ENCODE measurements at places on chromosomes 7 and 10.
A peak's percentile ranks its signal among the peaks of the same experiment; 100 is the strongest.

DNA sequence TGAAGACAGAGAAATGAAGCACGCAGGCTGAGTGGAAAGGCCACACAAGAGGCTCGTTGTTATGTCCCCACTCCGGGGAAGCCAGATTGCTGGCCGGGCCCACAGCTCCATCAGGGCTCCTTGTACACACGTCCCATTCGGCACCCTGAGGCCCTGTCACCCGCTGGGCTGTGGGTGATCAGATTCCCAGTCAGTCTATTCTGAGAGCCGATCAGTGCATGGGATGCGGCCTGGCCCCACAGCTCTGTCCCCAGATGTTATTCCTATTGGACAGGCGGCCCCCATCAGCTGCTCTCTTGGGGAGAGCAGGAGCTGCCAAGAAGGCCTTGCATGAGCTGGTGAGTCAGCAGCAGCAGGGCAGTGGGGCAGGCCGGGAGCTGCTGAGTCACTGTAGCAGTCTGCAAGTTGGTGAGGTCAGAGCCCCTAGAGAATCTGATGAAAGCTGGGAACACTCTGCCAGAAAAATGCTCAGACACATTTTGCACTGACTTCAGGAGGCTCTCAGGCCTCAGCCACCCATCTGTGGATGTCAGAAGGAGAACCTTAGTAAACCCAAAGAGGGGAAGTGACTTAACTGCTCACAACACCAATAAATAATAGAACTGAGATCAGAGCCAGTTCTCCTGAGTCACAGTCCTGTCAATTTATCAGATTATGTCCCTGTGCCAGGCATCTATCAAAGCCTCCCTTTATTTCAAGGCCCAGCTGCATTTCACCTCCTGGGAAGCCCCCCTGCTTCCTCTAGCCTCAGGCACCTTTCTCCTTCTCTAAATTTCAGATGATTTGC lies 9.4 kb upstream of the PSAP start:
- DNase-seq, result peak; percentile 52

DNA sequence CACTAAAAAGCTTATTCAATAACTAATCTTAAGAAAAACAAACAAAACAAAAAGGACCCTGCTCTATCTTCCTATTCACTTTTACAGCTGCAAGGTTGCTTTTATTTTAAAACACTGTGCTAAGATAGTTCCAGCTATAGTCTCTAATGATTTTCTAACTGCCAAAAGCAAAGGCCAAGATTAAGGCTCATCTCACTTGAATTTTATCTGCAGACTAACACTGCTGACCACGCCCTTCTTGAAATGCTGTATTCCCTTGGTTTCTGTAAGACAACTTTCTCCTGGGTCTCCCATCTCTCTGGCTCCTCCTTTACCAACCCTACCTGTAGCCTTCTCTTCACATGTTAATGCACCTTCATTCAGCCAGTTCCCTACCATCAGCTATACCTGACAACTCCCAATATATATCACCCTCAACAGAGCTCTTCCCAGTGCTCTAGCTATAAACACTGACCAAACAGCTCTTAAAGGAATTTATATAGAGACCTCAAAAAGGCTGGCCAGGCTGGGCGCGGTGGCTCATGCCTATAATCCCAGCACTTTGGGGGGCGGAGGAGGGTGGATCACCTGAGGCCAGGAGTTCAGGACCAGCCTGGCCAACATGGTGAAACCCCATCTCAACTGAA lies 11.7 kb downstream of the SRPK2 start:
- DNase-seq, result no peak

GRCh38 chr7:42858570-42858969 lies 53.3 kb downstream of the C7orf25 start:
- no peak for DNase-seq

- no peak for DNase-seq
These were observed 177.2 kb upstream of the INHBA start for GRCh38 chr7:41880107-41880506.

DNA sequence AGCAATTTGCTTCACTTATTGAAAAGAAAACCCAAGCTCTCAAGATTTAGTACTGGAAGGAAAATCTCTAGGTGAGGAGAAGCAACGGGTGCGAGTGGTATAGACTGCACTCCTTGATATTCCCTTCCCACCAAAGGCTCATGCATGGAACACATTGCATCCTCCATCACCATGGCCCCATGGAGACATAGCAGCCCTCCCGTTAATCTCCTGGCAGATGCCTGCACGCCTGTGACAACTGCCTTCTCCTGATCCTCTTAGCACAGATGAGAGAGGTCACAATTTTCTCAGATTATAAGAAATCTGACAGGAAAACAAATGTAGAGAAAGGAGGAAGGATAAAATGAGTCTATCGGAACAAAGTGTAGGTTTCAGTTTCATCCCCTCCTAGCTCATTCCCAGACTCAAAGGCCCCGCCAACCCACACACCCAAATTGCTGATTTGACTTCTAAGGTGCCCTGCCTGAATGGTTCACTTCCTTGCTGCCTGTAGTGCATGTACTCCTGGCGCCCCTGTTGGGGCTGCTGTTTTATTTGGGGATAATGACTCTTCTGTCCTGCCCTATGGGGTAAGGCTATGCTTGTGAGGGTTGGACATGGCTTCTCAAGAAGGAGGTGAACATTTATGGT lies 50.0 kb downstream of the PLXNA4 start:
- DNase-seq, result peak; percentile 12

DNA sequence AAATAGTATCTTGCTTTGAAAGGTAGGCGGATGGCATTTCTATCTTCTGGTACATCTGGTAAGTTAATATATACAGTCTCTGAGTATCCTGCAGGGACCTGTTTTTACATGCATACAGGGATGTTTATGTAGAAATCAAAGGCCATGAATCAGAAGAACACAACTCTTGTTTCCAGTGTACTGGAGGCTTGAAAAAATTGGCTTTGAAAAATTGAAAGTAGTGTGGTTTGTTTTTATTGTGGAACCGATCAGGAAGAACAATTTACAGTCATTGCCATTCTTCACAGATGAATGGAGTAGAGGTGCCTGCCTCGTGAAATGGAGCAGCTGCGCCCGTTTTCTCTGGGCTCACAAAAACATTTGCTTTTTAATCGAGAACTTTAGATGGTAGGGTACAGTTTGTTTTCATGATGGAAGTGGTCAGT lies 54.0 kb upstream of the RPA3 start:
- no peak for DNase-seq

GRCh38 chr10:84269162-84269561 lies 24.3 kb downstream of the RGR start:
- no peak for DNase-seq

DNA sequence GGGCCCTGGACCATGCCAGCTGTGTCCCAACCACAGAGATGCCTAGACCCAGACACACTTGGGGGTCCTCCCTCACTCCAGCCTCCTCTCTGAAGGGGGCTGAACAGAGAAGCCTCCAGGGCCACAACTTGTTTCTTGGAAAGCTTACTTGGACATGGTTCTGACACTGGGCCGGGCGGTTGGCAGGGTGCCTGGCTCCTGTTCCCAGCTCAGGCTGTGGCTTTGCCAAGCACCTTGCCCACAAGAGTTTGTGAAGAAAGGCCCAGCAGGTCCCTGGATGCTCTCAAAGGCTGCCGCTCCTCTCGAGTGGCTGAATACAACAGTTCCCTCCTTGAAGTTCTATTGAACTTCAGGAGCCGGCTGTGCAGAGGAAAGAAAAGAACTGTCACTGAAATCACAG lies 181.6 kb downstream of the PTPN20 start:
- DNase-seq, result no peak

- no peak for DNase-seq
These were observed 183.1 kb downstream of the CHN2 start for GRCh38 chr7:29377718-29378117.

DNA sequence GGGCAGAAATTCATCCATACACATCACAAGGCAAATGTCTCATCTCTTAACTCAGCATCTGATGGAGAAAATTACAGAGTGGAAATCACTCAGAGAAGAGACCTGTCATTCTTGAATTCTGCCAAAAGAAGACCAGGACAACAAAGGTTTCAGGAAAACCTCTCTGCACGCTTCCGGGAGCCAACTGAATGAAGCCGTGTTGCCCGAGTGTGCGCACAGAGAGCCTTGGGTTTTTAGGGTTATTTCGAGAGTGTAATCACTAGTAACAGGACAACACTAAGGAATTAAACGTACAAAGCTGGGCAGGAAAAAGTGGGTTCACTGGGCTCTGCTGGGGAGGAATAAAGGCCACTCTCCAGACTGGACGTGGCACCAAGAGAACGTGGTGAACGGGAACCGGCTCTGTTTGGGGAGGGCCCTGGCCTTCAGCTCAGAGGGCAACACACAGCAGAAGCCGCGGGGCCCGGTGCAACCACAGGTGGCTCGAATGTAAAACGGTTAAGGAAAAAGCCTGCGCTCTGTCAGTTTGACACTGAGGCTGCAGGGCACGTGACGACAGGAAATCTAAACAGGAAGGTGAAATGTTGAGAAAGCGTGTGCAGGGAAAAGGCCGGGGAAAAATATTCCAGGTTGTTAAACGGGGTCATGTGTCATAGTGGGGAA lies 331.5 kb downstream of the DNAJB6 start:
- DNase-seq, result no peak

GRCh38 chr10:96272316-96273280 lies 1.2 kb upstream of the BLNK start:
- no peak for DNase-seq

DNA sequence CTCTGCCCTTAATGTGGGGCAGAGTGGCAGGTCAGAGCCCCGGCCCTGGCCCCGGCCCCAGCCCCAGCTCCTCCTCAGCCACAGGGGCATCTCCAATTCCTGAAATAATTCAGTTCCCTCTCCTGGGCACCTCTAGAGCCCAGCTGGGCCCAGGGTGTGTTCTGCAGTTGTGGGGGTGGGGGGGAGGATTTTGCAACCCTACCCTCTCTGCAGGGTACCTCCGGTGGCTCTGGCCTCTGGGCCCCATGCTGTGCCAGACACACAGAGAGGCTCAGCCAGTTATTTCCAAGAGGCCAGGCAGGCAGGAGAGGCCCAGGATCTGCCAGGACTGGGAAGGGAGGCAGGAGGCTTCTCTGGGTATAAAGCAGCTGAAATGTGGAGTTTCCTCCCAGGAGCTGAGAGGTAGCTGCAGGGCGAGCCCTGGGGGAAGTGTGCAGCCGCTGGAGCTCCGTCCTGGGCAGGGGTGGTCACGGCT lies 47.9 kb downstream of the PWWP2B start:
- DNase-seq, result no peak

DNA sequence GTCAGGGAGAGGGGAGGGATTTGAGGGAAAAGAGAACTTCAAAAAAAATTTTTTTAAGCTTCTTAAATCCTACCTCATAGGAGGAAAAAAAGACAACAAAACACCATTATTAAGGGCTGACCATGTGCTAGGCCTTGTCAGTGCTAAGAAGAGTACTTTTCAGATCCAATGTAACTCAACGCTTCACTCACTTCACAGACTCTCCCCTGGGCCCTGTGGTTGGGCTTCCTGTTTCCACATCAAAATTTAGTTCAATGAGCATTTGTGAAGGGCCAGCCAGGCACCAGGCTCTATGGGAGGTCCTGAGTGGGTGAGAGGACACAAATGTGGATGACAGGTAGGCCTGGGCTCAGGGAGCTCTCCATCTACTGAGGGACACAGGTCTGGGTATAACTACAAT lies 249.8 kb downstream of the PTEN start:
- DNase-seq, result no peak

GRCh38 chr10:87594864-87595263 lies 64.8 kb upstream of the PAPSS2 start:
- no peak for DNase-seq

DNA sequence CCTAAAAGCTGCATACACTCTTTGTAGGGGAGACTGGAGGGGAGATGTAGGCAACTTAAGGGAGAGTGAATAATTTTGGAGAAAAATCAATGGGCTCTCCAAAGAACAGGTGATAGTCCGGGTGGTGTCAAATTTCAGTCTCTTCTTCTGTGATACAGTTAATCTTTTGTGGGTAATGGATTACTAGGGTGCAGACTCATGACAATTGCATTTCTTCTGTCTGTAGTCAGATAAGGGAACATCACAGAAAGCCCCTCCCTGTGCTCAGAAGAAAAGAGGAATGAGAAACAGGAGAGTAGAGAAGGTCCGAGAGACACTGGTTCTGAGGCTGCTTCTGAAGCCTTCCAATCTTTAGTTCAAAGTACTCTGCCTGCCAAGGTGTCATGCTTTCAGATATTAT lies 1140.7 kb upstream of the LRRN3 start:
- DNase-seq, result no peak

DNA sequence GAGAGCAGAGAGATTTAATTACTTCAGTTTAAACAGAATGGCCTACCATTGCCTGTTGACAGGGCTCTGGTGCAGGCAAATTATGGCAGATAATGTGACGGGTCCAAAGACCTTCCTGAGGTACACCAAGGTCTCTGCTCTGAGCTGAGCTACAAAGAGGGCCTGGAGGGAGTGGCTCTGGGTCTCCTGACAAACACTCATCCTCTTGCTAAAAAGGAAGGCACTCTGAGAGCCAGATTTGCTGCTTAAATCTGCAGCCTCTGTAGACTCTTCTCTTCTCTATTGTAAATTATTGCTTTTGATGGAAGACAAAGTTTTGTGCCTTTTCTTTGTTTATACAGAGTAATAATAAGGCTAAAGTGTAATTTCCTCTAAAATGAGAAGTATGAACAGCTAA lies 529.5 kb upstream of the FZD8 start:
- no peak for DNase-seq

DNA sequence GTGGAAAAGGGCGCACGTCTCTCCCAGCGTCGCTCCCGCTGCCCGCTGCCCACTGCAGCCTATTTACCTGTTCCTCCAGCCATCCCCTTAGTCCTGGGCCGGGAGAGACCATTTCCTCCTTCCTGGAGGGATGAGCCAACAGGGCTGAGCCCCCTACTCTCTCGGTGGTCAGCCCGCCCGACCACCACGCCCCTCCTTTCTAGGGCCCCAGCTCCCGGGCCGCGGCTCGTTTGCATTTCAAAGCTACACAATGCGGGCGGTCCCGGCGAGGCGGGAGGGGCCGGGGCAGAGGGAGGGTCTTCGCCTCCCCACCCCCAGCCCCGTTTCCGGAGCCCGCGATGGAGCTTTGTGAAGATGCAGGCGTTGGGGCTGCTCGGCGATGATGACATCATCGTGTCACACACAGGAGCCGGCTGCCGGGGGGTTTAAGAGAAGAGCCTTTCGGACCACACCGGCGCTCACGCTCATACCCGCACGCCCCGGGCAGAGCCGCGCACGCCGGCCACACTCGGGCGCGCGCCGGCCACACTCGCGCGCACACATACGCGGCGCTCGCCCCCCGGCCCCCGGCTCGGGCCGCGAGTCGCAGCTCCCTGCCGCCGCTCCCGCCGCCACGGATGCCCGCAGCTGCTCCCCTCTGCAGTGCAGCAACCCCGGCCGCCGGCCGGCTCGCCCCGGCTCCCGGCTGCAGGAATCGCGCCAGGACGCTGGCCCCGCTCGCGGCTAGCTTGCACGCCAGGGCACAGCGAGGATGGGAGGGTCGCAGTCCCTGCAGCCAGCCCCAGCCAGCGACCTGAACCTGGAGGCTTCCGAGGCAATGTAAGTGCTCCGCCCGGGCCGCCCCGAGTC lies 107.7 kb upstream of the BTBD16 start:
- no peak for DNase-seq

- no peak for DNase-seq
These were observed 1404.2 kb upstream of the CELF2 start for GRCh38 chr10:9613338-9614075.

GRCh38 chr7:50349963-50350944 lies 45.7 kb downstream of the IKZF1 start:
- DNase-seq, result peak; percentile 81

- no peak for DNase-seq
These were observed 13.4 kb upstream of the COA1 start for GRCh38 chr7:43742692-43743091.

Data from stimulated activated naive CD8-positive, alpha-beta T cell treated with anti-CD3 and anti-CD28 coated beads, Interleukin-15, Interleukin-2, amounts not matched to agents 100 U/mL and 50 U/mL, for 24 hours (primary cell).